ENCODE measurements at places on chromosomes 1 and 21.
A peak's percentile ranks its signal among the peaks of the same experiment; 100 is the strongest.

GRCh38 chr21:46320331-46320801 is 3.3 kb downstream of the C21orf58 start:
- no peak for DNase-seq

DNA sequence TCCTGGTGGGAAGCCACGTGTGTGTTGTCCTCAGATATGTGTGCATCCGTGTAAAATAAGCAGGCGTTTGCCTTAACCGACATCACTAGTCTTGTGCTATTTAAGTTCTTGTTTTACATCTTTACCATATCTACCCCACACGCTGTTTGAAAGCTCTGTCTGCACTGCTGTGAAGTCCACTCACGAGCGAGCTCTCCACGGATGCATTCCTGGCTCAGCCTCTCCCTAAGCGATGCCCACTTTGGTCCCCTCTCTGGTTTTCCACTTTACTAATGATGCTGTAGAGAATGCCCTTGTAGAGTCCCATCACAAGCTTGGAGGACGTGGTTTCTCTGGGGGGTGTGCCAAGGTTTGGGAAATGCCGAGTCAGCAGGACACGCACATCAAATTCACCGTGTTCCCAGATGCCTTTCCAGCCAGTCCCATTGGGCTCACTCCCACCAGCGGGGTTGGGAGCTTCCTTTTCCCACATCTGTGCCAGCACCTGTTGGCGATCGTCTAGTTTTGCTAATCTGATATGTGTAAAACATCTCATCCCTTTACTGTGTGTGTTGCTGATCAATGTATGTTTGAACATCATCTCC is 43.8 kb downstream of the ACTL8 start:
- DNase-seq, result no peak

DNA sequence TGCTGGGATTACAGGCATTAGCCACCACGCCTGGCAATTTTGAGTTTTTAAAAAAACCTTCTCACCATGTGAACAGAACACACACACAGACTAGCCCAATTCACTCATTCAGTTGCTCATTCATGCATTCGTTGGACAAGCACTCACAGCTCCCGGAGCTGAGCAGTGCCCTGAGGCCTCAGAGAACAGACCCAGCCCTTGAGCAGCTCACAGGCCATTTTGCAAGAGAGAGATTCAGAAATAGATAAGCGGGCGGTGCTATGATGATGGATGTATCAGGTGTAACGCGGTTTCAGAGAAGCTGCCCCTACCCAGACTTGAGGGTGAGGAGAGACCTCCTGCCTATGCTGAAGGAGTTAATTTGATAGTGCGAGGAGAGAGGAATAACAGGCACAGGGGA is 18.6 kb downstream of the PTAFR start:
- DNase-seq, result no peak

GRCh38 chr1:12326986-12327385 is 97.2 kb downstream of the VPS13D start:
- no peak for DNase-seq

DNA sequence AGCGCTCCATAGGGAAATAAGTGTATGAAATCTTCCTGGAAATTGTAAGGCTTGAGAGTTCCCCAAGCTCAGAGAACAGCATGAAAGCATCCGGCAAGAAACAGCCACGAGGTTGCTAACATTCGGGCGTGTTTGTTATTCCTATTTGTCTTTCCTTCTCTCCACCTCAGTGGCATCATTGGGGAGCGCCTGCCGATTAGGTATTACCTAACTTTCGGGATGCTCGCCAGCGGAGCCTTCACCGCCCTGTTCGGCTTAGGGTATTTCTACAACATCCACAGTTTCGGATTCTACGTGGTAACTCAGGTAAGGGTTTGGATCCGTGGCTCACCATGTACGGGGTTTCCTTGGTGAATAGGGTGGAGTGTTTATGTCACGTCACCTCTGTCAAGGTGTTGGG is 25.7 kb downstream of the SLC37A1 start:
- DNase-seq, result no peak

- DNase-seq, result no peak
These were observed 182.9 kb downstream of the BACH1 start for GRCh38 chr21:29481641-29482040.

- DNase-seq, result no peak
These were observed 20.7 kb downstream of the PHC2 start for GRCh38 chr1:33410091-33410701.

DNA sequence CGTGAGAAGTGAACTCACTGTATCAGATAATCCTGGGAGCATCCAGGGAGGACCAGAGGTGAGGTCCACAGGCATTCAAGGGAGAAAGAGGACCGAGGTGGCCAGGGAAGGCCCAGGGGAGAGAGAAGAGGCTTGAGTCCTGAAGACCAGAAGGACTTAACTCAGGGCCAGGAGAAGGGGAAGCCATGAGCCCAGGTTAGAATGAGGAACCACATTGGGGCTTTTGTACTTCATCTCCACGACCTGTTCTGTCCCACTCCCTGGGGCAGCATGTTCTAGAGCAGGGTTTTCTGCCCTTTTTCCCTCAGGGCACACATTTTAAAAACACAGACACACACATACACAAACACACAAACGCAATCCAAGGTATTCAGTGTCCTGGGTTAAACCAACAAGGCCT is 8.4 kb downstream of the LGR6 start:
- no peak for DNase-seq

GRCh38 chr1:101005871-101006270 is 19.7 kb downstream of the DPH5 start:
- DNase-seq, result no peak

DNA sequence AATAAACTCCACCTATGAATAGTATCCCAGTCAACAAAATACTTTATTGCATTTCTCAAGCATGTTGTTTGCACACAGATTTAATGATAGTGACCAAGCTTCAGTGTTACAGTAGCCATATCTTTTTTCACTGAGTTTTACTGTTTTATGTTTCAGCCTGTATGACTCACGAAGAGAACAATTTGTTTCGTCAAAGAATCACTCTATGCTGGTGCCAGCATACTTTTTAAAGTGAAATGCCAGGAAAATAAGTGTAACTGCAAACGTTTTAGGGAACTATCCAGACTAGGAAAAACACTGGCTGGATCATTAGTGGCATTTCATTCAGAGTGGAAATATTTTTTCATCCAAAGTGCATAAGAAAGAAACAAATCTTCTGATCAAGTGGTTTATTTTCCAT is 210.8 kb downstream of the COL11A1 start:
- DNase-seq, result no peak

DNA sequence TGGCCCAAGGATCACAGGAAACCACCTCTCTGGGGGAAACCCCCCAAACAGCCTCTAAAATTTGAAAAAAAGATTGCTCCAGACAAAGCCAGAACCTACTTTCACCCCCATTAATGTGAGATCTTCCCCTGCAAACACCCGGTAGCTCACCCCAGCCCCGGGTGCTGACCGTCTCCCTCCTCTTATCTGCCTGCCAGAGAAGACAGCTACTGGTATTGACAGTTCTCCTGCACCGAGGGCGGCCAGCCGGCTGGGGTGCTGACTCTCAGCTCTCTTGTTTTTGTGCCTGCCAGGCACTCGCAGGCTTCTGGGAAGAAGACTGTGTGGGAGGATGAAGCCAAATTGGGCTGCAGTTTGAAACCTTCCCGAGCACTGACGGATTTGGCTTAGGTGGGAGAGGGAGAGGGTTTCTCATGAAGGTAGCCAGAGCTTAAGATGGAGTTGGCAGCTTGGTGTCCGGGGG is 48.2 kb downstream of the RASSF5 start:
- peak; percentile 17 for DNase-seq

DNA sequence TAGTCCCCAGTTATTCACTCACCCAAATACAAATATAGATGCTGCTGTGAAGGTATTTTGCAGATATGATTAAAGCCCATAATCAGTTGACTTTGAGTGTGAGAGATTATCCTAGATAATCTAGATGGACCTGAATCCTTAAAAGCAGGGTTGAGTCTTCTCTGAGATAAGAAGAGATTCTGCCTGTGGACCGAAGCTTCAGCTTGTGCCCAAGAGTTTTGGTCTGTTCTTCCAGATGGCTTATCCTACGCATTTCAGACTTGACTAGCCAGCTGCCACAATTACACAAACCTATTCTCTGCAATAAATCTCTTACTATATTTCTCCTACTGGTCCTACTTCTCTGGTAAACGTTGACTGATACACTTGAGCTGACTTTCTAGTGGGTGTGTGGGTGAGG is 145.1 kb downstream of the KCNJ6 start:
- DNase-seq, result no peak

GRCh38 chr21:33265664-33266049 is 510 bp upstream of the IL10RB start:
- no peak for DNase-seq

GRCh38 chr1:157955857-157956256 is 37.6 kb upstream of the KIRREL1 start:
- no peak for DNase-seq

Data from effector CD8-positive, alpha-beta T cell (primary cell).